ENCODE measurements at places on chromosomes 2 and 18. TPM values are rescaled to one million over a fixed set of nuclear protein-coding genes. Genes with fewer than 3 reads are reported as not detected.
A peak's percentile ranks its signal among the peaks of the same experiment; 100 is the strongest.

DNA sequence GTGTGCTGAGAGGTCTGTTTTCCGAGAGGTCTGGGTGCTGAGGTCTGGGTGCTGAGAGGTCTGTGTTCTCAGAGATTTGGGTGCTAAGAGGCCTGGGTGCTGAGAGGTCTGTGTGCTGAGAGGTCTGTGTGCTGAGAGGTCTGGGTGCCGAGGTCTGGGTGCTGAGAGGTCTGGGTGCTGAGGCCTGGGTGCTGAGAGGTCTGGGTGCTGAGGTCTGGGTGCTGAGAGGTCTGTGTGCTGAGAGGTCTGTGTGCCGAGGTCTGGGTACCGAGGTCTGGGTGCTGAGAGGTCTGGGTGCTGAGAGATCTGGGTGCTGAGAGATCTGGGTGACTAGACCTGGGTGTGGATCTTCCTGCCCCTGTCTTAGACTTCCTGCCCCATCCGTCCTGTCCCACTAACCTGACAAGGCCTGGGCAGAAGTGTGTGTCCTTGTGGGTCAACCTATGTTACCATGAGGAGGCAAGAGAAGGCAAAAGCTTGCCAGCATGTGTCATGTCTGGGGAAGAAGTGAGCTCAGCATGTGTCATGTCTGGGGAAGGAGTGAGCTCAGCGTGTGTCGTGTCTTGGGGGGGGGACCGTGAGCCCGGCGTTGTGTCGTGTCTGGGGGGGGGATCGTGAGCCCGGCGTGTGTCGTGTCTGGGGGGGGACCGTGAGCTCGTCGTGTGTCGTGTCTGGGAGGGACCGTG is 69.3 kb downstream of the KCNG2 start:
- peaks cover 16% of the 10 kb centered on the region for H3K4me1 ChIP-seq
- no peaks in the 10 kb centered on the region for H3K36me3 ChIP-seq
- peaks cover 10% of the 10 kb centered on the region for H3K27me3 ChIP-seq
- H3K27ac ChIP-seq: no peak overlapping the region
- no peak for DNase-seq
- no peak overlapping the region for H3K4me3 ChIP-seq

GRCh38 chr2:29841386-29842004 is 79.9 kb downstream of the ALK start:
- H3K36me3 ChIP-seq: no peaks in the 10 kb centered on the region
- no peaks in the 10 kb centered on the region for H3K27me3 ChIP-seq
- no peaks in the 10 kb centered on the region for H3K4me1 ChIP-seq
- DNase-seq: peak; percentile 65
- H3K27ac ChIP-seq: no peak overlapping the region

DNA sequence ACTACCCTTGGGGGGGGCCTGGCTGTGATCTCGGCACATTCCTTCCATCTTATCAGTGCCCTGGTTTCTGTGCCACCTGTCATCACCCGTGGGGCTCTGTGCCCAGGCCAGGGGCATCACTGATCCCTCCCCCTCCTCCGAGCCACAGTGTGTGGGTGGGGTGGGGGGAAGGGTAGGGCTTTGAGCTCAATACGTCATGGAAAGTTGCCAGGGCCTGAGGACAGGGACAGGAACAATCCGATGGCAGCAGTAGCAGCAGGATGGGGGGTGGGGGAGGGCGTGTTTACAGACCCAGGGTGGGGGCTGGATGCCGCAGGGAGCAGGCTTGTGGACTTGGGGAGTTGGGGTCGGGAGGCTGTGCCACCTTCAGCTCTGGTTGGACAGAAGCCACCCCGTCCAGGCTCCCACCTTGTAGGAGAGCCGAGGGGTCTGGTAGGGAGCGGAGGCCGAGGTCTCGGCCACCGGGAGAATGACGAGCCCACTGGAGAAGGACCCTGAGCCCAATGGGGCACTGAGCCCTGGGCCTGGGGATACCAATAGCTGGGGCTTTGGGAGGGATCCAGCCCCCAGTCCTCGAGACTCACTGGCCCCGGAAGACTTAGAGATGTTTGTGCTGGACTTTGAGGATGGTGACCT is 3.5 kb downstream of the SLC4A3 start:
- H3K27ac ChIP-seq: no peak overlapping the region
- DNase-seq: peak; percentile 32
- peaks cover 9% of the 10 kb centered on the region for H3K27me3 ChIP-seq
- no peaks in the 10 kb centered on the region for H3K4me1 ChIP-seq
- H3K4me3 ChIP-seq: no peak overlapping the region

- H3K4me3 ChIP-seq: no peak overlapping the region
- no peaks in the 10 kb centered on the region for H3K27me3 ChIP-seq
- no peaks in the 10 kb centered on the region for H3K36me3 ChIP-seq
Measured at GRCh38 chr18:72819050-72819449, 48.7 kb downstream of the NETO1 start.

DNA sequence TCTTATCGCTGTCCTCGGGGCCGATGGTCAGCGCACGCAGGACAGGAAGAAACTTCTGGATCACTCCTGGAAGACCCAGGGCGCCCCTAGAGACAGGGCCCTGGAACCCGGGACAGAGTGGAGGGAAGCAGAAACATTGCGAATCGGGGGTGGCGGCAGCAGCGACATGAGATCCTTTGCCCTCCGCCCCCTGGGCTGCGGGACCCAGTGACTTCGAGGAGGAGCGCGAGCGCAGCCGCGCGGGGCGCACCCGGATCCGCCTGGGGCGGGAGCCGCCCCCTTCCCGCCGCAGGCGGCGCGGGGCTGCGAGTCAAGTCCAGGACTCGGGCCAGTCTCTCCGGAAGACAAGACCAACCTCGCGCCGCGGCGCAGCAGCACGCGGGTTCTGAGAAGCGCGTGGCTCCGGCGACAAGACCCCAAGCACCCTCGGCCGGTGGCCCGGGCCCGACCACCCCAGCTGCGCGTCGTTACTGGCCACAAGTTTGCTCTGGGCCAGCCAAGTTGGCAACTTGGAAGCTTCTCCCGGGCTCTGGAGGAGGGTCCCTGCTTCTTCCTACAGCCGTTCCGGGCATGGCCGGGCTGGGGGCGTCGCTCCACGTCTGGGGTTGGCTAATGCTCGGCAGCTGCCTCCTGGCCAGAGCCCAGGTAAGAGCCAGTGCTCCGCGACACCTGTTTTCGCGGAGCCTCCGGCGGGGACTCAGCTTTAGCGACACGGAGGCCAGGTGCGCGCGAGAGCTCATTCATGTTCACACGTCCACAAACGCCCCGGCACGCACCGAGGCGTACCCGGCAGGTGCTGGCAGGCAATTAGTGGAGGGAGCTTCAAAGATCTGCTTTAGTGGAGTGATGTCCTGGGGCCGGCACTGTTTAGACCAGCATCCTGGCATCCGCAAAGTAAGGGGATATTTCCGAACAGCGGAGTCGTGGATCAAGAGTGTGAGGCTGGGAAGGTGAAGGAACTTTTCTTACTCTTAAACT is at the start of gene PTH2R:
Gene PTH2R (plus strand): TSS at position 319 of the 978 bp plus-strand sequence. CDS start 252 bp downstream, at position 571.
- no peak within 1 kb of the TSS for H3K27ac ChIP-seq
- H3K27me3 ChIP-seq: peaks cover 12% of the 10 kb centered on the region

Gene MDH1B
- 0.07 TPM for total RNA-seq

- DNase-seq: no peak
- H3K36me3 ChIP-seq: no peaks in the 10 kb centered on the region
- no peak overlapping the region for H3K27ac ChIP-seq
- no peaks in the 10 kb centered on the region for H3K27me3 ChIP-seq
- no peak overlapping the region for H3K4me3 ChIP-seq
- no peaks in the 10 kb centered on the region for H3K4me1 ChIP-seq
Measured at GRCh38 chr2:211349031-211349430, 792.6 kb downstream of the CPS1 start.

Gene ECEL1
- not detected for total RNA-seq

GRCh38 chr2:2850859-2851258 is 519.8 kb upstream of the MYT1L start:
- peaks cover 4% of the 10 kb centered on the region for H3K4me1 ChIP-seq
- no peaks in the 10 kb centered on the region for H3K36me3 ChIP-seq
- H3K27ac ChIP-seq: no peak overlapping the region
- H3K27me3 ChIP-seq: peaks cover 12% of the 10 kb centered on the region
- DNase-seq: no peak
- no peak overlapping the region for H3K4me3 ChIP-seq

Gene PRLH
- not detected for total RNA-seq

DNA sequence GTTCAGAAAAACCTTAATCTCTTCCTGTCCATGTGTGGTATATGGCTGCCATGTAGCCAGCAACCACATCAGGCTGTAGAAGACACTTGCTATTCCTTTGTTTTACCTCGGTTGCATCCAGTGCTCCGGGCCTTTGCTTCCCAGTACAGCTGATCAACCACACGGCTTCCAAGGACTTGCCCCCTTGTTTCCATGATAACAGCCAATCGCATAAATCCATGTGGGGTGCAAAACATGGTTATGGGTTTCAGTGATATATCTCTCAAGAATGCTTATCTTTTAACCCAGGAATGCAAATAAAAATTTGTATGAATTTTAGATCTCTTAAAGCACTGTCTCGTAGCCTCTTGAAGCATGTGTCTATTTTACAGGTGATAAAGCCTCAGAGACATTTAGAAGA is 118.3 kb downstream of the MGAT5 start:
- H3K4me3 ChIP-seq: no peak overlapping the region
- DNase-seq: no peak
- no peaks in the 10 kb centered on the region for H3K36me3 ChIP-seq
- H3K27me3 ChIP-seq: no peaks in the 10 kb centered on the region
- H3K27ac ChIP-seq: no peak overlapping the region
- H3K4me1 ChIP-seq: no peaks in the 10 kb centered on the region

- no peaks in the 10 kb centered on the region for H3K4me1 ChIP-seq
- H3K36me3 ChIP-seq: no peaks in the 10 kb centered on the region
- DNase-seq: no peak
- no peak overlapping the region for H3K27ac ChIP-seq
Measured at GRCh38 chr2:138787053-138787666, 7.0 kb upstream of the NXPH2 start.

DNA sequence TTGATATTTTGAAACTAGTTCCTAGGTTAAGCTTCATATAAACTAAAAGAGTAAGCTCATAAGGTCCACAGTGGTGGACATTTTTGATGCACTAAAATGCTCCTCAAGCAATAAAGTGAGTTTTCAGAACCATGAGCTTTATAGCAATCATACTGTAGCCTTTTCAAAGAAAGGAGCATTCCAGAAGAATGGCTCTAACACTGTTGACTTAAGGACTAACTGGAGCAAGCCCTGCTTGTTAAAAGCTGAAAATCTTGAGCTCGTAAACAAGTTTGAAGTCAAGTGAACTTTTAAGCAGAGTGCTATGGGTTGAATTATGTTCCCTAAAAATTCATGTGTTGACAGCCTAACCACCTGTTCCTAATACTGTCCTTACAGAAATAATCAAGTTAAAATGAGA is 38.0 kb downstream of the KYNU start:
- DNase-seq: no peak
- no peaks in the 10 kb centered on the region for H3K27me3 ChIP-seq
- no peak overlapping the region for H3K27ac ChIP-seq
- H3K4me1 ChIP-seq: no peaks in the 10 kb centered on the region
- H3K4me3 ChIP-seq: no peak overlapping the region
